Smooth muscle cell of the coronary artery (primary cell): ENCODE measurements at places on chromosomes 5 and 9. TPM values are rescaled to one million over a fixed set of nuclear protein-coding genes. Genes with fewer than 3 reads are reported as not detected.

MYMK gene
- total RNA-seq = not detected in 2 replicates

GLDC gene
- total RNA-seq = 0.83 and 4.2 TPM in 2 replicates

RFX3 gene
- total RNA-seq = 2.0 and 2.9 TPM in 2 replicates

CWC27 gene
- total RNA-seq = 12.1 and 15.0 TPM in 2 replicates

CDH9 gene
- total RNA-seq = not detected in 2 replicates

RAD1 gene
- 30.7 and 41.4 TPM in 2 replicates for total RNA-seq
